ENCODE measurements at places on chromosomes 7 and 10.

DNA sequence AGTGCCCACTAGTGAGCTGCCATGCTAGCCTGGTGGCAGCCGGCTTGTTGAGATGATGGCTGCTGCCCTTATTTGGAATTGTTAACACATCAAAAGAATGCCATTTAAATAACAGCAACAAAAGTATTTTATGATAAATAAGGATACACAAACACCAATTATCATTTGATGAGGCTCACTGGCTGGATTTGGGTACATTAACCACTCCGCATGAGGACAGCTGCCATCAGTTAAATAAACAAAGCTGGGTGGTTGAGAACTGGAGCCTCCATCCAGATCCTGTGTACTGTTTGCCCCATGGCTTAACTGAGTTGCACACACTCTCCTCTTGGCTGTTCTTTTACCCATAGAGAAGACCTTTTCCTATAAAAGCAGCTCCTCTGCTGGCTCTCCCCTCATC is 103.8 kb downstream of the RGS10 start:
- no peak for DNase-seq

DNA sequence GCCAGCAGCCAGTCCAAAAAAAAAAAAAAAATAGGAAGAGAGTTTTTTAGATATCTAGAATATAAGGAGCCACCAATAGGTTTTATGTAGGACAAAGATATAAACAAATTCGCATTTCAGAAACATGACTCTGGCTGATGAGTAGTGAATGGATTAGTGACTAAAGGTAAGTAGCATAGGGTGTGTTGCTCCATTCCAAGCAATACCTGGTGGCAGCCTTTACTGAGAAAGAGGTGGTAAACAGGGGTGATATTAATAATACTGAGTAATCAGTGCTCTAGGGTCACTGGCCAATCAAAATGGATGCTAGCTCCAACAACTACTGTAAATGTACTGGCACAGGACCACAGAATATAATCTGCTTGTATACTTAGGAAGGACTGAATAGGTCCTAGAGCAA is 45.5 kb upstream of the RAB11FIP2 start:
- DNase-seq = no peak

DNA sequence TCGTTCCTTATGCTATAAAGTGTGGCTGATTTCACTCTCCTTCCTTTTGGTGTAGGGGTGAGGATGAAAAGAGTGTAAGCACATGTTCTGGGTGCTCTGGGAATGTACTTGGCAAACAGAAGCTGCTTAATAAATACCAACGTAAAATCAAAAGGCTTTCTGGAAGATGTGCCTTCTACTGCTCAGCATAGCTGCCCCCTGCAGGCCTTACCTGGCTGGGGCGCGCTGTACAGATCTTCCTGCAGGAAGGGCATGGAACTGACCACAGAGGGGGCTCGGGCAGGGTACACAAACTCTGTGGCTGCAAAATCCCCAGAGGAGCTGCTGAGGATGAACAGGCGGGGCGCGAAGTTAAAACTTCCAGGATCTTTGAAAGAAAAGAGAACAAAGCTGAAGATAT is 169.4 kb downstream of the SVIL start:
- DNase-seq = no peak

DNA sequence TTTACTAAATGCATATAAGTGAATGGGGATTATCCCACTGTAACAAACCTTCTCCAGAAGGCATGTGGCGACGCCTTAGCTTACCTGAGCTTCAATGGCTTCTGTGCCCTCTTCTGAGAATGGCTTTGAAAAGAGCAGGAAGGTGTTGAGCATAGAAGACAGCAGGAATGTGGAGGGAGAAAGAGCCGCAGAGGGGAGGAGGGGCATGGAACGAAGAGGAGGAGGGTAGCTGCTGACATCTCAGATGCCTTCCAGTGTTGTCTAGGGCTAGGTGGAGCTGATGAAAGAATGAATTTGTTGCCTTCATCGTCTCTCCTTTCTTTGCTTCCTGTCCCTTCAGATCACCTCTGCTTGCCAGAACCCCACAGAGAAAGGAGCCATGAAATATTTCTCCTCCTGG is 86.2 kb downstream of the ITIH5 start:
- no peak for DNase-seq

DNA sequence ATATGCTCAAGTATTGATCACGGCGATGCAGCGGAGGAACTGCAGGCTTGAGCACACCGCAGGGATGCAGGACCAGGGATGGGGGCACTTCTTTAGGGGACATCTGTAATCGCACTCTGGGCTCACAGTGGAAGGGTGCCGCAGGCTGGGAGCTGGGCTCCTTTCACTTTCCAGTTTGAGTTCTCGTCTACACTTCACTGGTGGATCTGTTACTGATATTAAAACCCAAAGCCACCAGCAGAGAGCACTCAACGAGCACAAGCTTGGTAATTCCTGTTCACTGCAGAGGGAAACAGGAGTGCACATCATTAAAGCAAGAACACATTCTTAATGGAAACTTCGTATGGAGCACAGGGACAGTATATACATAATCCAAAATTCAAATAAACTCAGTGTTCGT is 91.3 kb downstream of the PARD3 start:
- DNase-seq = no peak

- DNase-seq = no peak
Observed at GRCh38 chr7:33076737-33077136, 14.2 kb upstream of the NT5C3A start.

DNA sequence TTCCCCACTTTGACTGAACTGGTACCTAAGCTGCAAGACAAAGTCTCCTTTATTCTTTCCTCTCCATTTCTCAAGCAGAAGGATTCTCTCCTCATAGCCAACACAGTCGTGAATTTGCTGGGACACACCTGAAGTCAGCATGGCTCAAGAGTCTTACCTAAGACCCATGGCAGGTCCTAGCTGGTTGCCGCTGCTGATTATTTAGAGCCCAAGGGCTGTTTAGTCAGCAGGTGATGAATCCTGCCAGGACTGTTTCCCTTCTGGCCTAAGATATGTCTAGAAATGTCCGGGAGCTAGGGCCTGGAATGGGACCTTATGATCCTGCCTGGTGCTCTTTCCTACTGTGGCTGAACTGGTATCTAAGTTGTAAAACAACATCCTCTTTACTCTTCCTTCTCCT is 82.8 kb downstream of the AHCYL2 start:
- DNase-seq = no peak

DNA sequence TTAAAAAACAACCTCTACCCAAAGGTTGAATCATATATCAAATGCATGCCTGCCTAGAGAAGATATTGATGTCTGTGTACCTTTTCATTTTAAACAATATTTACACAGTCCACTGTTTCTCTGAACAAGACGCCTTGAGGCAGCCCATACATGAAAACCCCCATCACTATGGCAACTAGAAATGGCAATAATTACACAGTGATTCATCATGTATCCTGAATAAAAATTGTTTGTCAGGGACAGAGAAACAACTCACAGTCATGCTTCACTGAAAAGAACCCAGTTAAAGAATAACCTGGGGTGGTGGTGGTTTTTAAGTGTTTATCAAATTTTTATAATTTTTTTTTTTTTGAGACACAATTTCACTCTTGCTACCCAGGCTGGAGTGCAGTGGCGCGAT is 19.7 kb downstream of the DNAJC12 start:
- DNase-seq = no peak

GRCh38 chr10:28839600-28840007 is 162.3 kb downstream of the BAMBI start:
- no peak for DNase-seq

DNA sequence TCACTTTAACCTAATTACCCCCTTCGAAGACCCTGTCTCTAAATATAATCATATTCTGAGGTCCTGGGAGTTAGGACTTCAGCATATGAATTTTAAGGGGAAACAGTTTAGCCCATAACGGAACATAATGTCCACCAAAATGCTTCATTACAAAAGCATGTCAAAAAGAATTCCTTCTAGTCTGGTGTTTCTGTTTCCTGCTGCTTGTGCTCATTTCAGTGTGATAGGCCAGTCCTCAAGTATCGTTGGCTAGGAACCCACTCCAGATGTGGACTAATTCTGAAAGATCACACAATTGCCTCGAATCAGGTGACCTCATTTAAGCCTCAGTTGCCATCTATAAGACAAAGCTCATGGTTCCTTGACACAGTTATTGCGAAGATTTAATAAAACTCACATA is 29.6 kb downstream of the INPP5F start:
- DNase-seq = no peak

DNA sequence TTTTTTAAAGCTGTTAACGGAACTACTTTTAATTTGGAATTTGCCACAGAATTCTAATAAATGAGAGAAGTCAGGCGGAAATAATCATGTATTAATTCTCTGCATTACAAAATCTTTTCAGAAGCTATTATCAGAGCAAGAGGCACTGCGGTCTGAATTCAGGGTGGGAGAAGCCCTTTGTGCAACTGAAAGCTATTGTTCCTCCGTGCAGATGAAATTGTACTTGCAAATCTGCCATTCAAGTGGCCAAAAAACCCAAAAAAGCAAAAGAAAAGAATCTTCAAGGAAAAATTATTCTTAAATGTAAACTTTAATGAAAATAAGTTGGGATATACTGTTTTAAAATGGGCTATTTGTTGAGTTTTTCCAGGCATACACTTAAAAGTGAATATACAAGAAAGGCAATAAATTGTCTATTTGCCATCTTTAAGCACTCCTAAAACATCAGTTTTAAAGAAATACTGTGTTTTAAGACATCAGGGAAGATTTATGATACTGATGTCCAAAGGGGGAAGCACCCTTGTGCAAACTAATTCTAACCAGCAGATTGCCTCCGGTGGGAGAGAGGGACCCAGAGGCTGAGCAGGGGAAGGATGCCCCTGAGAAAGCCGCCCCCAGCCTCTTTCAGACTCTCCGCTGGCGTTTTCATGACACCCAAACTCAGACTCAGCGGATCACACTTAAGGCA is 351.2 kb downstream of the DNAJB6 start:
- no peak for DNase-seq

DNA sequence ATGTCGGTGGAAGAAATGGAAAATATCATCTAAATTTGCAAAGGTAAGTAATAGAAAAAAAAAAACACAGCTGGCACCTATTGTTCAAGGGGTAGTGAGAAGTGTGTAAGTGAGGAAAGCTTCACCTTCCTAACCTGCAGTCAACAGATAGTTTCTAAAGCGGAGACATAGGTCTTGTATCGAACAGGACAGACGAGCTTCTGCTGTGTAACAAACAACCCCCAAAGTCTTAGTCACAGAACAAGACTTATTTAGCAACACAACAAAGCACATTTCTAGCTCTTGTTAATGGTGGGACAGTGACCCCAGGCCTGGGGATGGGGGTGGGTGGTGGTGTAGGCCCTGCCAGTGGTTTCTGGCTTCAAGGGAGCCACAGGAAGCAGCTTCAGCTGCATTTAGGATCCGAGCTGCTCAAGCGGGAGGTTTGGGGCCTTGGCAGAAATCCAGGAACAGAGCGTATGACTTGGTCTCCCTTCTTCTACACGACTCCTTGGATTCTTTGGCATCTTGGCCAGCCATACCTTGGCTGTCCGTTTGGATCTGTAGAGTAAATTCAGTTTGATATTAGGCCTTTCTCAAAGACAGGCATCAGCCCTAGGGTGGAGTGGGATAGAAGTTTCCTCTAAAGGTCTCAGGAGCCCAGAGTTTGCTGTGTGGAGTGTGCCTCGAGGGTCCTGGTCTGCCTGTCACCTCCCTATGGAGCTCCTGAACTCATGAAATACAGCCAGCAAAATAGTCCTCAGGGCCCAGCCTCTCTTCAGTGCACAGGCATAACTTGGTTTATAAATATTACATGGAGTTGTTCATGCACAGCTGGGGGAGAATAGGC is 56.9 kb upstream of the SHH start:
- no peak for DNase-seq

DNA sequence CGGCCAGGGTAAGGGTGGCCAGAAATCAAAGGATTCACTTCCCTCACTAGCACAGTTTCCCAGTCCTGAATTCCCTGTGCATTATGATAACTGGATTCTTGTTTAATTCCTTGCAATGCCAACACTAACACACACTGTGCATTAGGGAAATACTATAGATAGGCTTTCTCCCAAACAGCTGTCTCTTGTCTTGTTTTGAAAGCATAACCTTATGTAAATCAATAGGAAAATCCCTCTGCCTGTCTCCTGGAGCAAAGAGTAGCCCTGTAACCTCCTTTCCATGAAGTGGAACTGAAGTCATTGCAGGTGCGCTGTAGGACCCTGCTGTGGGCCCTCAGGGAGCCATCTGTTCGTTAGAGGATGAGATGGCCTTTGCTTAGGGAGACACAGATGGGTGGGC is 82.8 kb upstream of the FAM171A1 start:
- DNase-seq = no peak

GRCh38 chr7:29202651-29203069 is 8.1 kb downstream of the CHN2 start:
- peak; percentile 23 for DNase-seq

DNA sequence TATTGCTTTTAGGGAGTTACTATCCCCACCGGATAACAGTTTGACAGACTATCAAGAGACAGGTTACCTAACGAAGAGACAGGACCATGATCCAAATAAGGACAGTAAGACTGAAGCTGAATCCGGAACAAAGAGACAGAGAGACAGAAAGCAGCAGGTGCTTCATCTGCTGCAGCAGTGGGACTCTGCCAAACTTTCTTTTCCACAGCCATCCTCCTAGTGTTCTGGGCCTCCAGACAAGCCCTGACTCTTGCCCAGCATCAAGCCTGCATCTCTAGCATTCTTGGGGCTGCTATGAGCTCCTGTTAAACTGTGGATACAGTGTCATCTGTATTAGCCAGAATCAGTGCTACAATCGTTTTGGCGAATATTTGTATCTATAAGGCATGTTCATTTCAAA is 761.7 kb downstream of the GRID1 start:
- no peak for DNase-seq

- no peak for DNase-seq
Observed at GRCh38 chr10:80133206-80133605, 676 bp downstream of the PLAC9 start.

DNA sequence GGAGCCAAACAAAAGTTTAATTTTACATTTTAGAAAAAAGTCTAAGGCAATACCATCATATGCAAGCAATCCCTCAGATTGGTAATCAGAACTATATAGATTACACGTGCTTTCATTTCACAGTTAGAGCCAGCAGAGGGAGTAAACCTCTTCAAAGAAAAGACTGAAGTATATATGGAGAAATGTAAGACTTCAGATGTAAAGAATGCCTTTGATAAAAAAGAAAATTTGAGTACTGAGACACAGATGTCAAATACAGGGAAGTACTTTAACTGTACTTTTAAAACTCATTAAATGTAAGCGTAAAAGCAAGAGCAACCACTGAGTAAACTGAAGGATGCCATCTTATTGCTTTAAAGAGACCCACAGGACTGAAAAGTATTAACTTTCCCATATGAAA is 101.4 kb upstream of the FAM133B start:
- DNase-seq = peak; percentile 60

- DNase-seq = no peak
Observed at GRCh38 chr7:45088821-45089340, at the start of gene NACAD. NACAD (minus strand) TSS chr7:45088969; CDS start chr7:45088894, 75 bp downstream.

- no peak for DNase-seq
Observed at GRCh38 chr10:14476006-14476405, 145.3 kb upstream of the FRMD4A start.

DNA sequence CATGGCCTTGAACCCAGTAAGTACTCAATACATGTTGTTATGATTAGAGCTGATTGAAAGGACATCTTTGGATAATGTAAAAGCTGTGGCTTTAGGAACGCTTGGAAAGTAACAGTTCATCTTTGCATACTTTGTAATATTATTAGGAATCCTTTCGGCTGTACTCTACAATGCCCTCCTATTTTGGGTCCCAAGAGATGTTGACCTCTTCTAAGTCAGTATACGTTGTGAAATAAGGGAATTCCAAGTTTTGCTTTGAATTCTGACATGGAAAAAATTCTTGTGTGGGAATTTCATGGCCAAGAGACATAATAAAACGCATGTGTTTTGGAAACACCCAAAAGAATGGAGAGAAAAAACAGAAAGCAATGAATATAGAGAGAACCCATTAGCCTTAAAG is 7.7 kb downstream of the AGR3 start:
- no peak for DNase-seq
